ENCODE measurements at places on chromosomes 1 and 21.

- DNase-seq = no peak
Measured at GRCh38 chr1:172834609-172835008, 175.7 kb downstream of the FASLG start.

- DNase-seq = no peak
Measured at GRCh38 chr1:180486092-180486491, 16.3 kb downstream of the ACBD6 start.

DNA sequence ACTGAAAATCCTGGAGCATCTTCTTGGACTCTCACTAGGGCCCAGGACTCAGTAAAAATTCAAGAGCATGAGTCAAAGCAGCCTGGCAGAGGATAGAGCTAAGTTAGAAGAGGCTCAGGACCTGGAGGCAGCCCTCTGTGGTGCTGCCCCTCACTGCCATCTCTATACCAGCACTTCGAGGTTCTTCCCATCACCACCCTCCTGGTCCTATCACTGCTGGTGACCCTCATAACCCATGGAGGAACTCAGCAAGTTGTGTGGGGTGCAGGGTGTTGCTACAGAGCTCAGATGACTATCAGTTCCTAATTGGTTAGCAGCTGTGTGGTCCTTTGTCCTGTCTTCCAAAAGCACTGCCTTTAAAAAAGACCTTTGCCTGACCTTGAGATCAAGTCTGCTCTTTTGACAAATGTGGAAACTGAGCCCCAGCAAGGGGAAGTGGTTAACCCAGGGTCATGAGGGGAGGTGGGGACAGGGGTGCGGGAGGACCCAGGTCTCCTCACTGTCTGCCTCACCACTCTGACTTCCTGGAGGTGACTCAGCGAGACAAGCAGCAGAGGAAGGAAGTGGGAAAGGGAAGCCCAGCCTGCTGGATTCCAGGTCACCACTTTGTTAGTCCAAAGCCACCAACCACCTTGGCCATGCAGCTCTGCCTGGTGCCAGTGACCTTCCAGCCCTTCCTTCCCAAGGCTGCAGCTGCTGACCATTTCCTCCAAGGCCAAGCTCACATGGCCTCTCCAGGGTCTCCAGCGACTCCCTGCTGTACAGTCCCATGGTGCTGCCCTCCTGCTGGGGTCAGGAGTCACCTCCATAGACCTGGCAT, 199.4 kb upstream of the EDN2 start:
- no peak for DNase-seq

DNA sequence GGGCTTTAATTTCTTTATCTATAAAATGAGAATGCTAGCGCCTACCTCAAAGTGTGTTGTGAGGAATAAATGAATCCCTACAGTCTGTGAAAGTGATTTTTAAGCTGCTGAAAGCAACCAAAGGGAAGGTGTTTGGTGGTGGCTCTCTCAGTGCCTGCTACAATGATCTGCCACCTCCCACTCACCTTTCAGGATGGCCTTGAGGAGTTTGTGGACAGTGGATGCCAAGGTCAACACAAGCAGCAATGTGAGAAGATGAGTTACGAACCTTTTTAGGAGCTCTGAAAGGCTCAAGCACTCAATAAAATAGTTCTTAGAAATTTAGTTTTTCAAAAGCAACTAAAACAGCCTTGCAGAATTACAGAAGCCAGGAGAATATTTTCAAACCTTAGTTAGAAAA, 176.6 kb upstream of the DPT start:
- DNase-seq = no peak
